ENCODE measurements at places on chromosomes 13 and 19.

GRCh38 chr19:18135712-18136584 lies 17.0 kb upstream of the PIK3R2 start:
- DNase-seq = no peak

GRCh38 chr19:34145741-34146202 lies 26.5 kb upstream of the LSM14A start:
- peak; percentile 26 for DNase-seq

GRCh38 chr13:23953860-23954512 lies 56.7 kb upstream of the C1QTNF9B start:
- no peak for DNase-seq

GRCh38 chr13:32316028-32316339 lies 676 bp downstream of the BRCA2 start:
- no peak for DNase-seq

- DNase-seq = no peak
Measured at GRCh38 chr19:18293642-18294466, 12.4 kb upstream of the JUND start.

DNA sequence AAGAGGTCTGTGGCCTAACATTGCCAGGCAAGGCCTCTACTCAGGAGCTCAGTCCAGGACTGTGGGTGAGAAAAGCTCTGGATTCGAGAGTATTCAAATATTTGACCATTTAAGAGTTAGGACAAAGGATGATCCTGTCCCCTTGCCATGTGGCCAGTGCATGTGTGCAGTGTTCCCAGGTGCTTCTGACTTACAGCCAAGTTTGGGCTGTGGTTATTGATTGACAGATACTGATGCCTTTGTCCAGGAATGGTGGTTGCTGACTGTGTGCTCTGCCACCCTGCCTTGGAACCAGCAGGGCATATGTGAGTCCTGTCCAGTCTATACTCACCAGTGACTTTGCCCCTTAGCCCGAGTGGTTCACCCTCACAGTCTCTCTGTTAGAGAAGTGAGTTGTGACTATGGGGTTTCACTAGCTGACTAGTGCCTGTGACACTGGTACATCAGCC lies 51.9 kb downstream of the GARRE1 start:
- no peak for DNase-seq

GRCh38 chr13:74273581-74273980 lies 139.4 kb upstream of the KLF12 start:
- DNase-seq = no peak

GRCh38 chr19:15820646-15821045 lies 5.2 kb upstream of the OR10H1 start:
- no peak for DNase-seq

DNA sequence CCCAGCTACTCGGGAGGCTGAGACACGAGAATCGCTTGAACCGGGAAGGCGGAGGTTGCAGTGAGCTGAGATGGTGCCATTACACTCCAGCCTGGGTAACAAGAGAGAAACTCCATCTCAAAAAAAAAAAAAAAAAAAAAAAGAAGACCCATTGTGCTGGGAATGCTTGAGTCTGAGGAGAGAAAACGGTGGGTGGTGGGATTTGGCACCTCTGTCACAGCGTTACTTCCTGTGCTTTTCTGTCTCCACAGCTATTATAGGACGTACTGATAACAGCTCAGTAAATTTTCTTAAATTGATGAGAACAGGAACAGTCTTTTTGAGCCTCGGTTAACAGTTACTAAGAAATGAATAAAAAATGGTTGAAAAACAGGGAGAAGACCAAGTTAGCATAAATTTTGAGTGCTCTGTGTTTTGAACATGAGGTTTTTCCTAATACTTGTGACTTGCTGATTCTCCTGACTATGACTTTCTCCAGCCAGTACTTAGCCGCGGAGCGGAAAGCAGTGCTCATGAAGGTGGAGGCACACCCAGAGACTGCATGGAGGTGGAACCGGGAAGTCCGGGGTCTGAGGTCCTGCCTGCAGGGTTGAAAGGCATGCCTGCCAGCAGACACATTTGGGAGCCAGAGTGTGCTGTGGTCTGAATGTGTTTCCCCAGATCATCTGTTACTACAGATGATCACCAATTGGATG lies 55.3 kb upstream of the TEX29 start:
- no peak for DNase-seq

DNA sequence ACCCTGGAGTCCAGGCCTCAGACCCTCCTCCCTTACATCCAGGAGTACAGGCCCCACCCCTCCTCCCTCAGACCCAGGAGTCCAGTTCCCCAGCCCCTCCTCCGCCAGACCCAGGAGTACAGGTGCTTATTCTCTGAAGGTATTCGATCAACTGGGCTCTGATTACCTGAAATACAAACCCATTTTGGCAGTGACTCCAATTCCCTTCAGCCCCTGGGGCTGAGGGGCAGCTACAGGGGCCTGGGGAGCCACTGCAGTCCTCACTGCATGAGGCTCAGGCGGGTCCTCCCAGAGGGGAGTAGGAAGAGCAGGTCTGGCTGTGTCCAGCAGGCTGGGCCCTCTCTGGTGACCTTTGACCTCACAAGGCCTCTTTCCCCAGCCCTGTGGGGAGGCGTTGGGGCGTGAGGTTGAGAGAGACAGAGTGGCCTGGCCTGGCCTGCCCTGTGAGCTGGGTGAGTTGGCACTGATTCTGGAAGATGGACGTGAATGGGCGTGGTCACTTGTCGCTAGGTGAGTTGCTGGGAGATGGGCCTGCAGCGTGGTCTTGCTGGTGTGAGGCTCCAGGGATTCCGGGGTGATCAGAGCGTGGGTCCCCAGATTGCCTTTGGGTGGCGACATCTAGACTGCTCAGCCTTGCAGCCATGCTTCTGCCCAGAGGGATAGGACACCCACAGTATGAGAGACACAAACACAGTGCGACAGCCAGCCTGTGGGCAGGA lies 3.1 kb downstream of the BCAT2 start:
- DNase-seq = no peak

DNA sequence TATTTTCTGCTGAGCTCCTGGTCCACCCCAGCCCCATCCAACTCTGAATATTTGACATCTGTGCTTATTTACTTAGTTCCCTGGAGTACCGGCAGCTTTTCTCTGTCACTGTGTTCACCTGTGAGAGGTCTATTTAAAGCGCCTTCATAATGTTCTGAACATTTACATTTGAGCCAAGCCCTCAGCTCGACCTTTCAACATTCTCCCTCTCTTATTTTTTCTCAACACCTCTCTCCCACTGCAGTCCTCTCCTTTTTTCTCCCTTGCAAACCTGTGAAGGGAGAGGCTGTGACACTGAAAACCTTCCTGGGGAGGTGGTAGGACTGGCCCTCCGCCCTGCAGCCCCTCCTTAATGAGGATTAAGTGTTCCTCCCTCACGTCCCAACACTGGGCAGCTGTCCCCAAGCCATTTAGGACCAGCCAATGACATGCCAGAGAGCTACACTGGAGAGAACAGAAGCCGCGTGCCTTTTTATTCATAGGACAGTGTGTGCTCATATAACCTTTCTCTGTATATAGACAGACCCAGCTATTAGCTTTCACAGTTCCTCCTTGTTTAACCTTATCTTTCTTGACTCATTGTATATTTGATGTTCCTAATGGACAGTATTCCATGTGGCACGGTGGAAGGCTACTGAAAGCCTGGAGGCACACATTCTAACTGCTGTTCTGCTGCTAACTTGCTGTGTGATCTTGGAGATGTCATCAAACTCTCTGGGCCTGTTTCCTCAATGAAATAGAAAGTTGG lies 134.8 kb downstream of the NUFIP1 start:
- DNase-seq = no peak

DNA sequence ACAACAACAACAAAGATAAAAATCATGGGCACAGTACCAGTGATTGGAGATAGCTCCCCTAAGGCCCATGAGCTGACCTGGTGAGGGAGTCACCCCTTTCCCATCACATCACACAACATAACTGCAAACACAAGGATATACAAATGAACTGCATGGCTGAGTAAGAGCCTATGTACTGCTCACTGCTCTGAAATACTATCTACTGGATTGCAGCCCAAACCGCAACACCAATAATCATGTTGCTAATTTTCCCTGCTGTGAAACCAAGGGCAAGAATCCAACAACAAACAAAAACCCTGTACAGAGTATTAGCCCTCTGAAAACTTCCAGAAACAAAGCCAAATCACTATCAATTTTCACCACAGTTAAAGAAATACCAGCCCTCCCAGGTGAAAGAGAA lies 1893.2 kb downstream of the PCDH9 start:
- DNase-seq = no peak

DNA sequence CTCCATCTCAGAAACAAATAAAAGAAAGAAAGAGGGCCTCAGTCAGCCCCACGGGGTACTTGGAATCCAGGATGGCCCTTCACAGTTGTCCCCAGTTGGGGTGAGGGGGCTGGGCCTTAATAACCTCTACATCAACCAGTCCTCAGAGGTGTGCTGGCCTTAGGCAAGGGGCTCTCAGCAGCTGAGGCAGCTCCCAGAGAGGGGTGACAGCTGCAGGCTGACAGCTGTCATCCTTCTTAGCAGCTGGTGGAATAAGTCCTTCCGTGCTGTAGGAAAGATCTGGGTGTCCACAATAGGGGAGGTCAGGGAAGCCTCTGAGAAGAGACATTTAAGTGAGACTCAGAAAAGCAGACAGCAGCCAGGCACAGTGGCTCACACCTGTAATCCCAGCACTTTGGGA lies 7.4 kb downstream of the BCAM start:
- no peak for DNase-seq

- DNase-seq = no peak
Measured at GRCh38 chr13:109254274-109254673, 532.1 kb downstream of the IRS2 start.

- no peak for DNase-seq
Measured at GRCh38 chr19:55643887-55644176, 383 bp downstream of the ZNF581 start.

DNA sequence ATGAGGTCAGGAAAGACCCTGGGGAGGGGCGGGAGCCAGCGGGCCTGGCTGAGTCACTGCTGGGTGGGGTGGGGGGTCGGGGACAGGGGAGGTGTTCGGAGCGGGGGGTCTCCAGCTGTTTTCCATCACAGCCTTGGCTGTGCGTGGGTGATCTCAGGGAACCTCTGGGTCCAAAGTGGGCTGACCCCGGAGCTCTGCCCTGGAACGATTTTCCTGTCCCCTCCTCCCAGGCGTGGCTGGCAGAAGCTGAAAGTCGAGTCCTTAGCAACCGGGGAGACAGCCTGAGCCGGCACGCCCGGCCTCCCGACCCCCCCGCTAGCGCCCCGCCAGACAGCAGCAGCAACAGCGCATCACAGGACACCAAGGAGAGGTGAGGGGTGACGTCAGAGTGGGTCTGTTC lies 10.6 kb downstream of the TRIP10 start:
- no peak for DNase-seq

GRCh38 chr19:3359015-3359918 lies 7.1 kb upstream of the NFIC start:
- DNase-seq = peak; percentile 65

DNA sequence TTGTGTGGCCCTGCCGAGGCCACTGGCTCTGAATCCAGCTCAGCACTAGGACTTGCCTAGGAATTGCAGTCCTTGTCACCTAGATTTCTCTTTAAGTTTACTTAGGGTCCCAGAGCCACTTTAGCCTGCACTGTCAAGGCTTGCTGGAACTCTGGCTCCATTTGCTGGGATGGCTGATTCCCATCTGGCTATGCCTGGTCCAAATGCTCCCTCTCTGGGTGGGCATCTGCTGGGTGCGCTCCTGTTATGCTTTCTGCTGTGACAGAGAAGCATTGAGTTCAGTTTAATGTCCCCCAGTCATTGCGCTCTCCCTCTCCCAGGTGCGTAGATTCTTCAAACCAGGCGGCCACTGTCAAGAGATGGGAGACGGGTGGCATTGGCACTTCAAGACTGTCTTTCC lies 102.2 kb downstream of the MTUS2 start:
- DNase-seq = no peak

- DNase-seq = no peak
Measured at GRCh38 chr13:32588736-32589135, 2.5 kb downstream of the PDS5B start.

DNA sequence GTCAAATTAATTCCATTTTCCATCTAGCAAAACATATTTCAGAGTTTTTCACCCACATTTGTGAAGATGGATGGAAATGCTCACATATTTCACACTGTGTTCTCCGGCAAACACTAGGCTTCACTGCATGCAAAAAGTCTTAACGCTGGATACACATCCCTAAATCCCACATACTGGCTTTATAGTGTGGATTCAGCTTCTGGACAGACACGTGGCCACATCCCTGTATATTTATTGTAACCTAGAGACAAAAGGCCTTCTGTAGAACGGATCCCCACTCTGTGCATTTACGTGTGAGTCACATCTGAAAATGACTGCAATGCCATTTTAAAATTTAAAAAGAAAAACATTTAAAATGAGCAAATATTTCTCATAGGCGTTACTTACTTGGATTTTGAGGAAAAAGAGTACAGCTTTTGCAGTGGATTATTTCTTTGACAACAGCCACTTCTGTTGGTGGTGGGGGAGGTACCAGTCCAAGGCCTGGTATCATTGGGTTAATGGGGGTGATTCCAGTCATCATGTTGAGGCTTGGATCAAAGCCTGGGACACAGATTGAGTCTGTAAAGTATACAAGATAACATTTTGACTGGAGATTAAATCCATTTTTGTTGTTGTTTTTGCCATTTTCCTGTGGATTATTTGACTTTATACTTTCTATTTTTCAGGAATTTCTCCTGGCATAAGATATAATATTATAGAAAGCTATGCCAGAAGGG lies 337.7 kb downstream of the DNAJC15 start:
- DNase-seq = no peak

DNA sequence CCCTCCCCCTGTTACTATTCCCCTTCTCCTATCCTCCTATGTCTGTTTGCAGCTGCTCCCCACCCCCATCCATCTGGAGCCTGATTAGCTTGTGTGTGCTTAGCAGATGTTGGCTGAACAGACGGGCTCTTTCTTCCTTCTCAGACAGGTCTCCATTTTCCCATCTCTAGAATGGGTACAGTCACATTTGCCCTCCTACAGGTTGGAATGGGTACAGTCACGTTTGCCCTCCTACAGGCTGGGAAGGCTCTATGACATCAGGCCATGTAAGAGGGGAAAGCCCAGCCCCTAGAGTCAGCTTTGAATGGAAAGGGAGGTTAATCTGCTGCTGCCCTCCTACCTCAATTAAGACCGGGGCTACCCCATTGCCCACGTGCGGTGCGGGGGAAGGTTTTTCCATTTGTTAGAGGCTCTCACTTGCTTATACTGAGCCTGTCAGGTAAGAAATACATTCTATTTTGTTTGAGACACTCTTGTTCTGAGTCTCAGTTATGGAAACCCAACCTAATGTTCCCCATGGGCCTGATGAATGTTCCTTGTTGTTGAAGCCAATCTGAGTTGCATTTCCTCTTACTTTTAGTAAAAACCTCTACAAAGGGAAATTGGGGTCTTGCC lies 2.2 kb upstream of the CLEC17A start:
- peak; percentile 27 for DNase-seq

GRCh38 chr19:23571175-23571574 lies 115.8 kb downstream of the ZNF675 start:
- DNase-seq = no peak

GRCh38 chr13:113742445-113743120 lies 16.4 kb upstream of the TMEM255B start:
- DNase-seq = no peak

- no peak for DNase-seq
Measured at GRCh38 chr19:40452016-40452415, 7.9 kb upstream of the SERTAD3 start.
